ENCODE measurements at places on chromosomes 11 and 22. TPM values are rescaled to one million over a fixed set of nuclear protein-coding genes. Genes with fewer than 3 reads are reported as not detected.

CYP2D6 gene
- 2.0 TPM for total RNA-seq

LRRC56 gene
- 0.98 TPM for total RNA-seq

NLRX1 gene
- 3.9 TPM for total RNA-seq

C11orf87 gene
- total RNA-seq: 38.8 TPM

PPP6R3 gene
- total RNA-seq: 85.6 TPM

RASGRP2 gene
- 22.9 TPM for total RNA-seq

NAALAD2 gene
- 6.4 TPM for total RNA-seq

All from temporal lobe (tissue), 4 donors.